ENCODE measurements at places on chromosomes 12 and 14. TPM values are rescaled to one million over a fixed set of nuclear protein-coding genes. Genes with fewer than 3 reads are reported as not detected.

RAB35 gene
- 87.0 TPM for total RNA-seq

TTC9 gene
- total RNA-seq: 6.1 TPM

GRCh38 chr12:101485021-101485420, 9.9 kb downstream of the SPIC start:
- no peaks in the 10 kb centered on the region for H3K4me1 ChIP-seq
- H3K36me3 ChIP-seq: no peaks in the 10 kb centered on the region
- DNase-seq: no peak

- H3K27me3 ChIP-seq: no peaks in the 10 kb centered on the region
- no peaks in the 10 kb centered on the region for H3K4me1 ChIP-seq
- H3K27ac ChIP-seq: no peak overlapping the region
These were observed 107.6 kb downstream of the GAS2L3 start for GRCh38 chr12:100681074-100681473.

- H3K36me3 ChIP-seq: no peaks in the 10 kb centered on the region
- no peaks in the 10 kb centered on the region for H3K4me1 ChIP-seq
- H3K27ac ChIP-seq: no peak overlapping the region
These were observed 37.6 kb upstream of the C14orf180 start for GRCh38 chr14:104541905-104542465.

TMEM132D gene
- not detected for total RNA-seq

- no peak for DNase-seq
- H3K27me3 ChIP-seq: no peaks in the 10 kb centered on the region
- H3K27ac ChIP-seq: no peak overlapping the region
These were observed 246.3 kb upstream of the CLEC14A start for GRCh38 chr14:38502239-38502638.

TEAD4 gene
- total RNA-seq: 13.7 TPM

DNA sequence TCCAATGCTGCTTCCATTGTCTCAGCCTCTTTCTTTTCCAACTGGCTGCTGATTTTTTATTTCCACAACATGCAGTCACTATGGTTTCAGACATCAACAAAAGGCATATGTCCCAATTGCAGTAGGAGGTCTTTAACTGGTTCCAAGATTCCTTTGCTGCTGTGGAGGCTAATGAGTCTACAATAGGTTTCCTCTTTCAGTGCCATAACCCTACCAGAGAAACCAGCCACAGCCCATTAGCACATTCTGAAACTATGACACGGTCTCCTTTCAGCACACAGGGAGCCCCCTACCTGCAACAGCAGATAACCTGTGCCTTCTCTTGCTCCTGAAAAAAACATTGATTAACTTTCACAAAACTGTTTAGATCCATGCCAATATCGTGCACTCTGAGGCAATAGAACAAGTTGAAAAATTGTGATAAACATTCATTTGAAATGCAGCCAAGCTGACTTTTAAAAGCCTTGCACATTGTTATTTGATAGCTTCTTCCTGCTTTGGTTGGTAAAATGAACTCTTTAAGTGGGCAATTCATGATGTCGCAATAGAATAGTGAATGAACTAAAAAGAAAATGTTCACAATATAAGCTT, 32.4 kb downstream of the PLEKHG7 start:
- H3K27ac ChIP-seq: no peak overlapping the region
- no peak overlapping the region for H3K4me3 ChIP-seq
- no peak for DNase-seq
- no peaks in the 10 kb centered on the region for H3K4me1 ChIP-seq
- no peaks in the 10 kb centered on the region for H3K36me3 ChIP-seq

DNA sequence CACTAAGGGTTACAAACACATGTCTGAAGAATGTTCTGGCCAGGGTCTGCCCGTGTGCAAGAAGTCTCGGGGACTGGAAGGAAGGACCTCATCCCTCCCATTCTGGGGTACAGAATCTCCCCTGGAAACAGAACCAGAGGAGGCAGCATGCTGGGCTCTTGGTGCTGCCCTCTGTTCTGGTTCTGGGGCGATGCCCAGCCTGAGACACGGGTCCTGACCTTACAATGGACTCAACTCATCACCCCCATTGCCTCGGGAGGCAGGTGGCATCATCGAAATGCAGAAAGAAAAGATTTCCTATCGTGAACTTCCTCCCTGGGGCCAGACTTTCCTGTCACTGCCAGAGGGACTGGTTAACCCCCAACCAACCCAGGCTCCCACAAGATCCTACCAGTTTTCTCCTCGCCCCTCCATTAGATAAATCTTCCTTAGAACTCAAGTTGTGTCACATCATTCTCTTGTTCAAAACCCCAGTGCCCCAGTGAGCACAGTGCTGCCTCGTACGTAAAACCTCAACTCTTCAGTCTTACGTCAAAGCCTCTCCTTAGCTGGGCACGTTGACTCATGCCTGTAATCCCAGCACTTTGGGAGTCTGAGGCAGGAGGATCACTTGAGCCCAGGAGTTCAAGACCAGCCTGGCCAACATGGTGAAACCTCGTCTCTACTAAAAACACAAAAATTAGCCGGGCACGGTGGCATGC, 52.1 kb downstream of the PSMA6 start:
- peaks cover 3% of the 10 kb centered on the region for H3K27me3 ChIP-seq
- H3K4me3 ChIP-seq: no peak overlapping the region
- DNase-seq: no peak
- H3K4me1 ChIP-seq: peaks cover 13% of the 10 kb centered on the region

DNA sequence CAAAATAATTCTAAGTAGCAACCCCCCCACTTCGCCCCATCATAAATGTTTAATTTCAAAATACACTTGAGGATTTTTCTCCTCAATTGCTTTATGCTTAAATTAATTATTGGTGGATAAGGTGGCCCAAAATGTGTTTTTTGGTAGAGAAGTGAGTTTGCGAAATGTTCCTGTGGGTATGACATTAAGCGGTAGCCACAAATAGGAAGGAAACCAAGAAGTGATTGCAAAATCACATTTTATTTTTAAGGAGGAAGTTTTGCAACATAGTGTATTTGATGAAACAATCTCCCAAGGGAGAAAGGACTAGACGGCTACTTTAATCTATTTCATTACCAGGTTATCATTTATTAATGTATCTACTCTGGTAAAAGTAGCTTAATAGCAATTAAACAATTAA, 25.5 kb downstream of the SLC25A3 start:
- peaks cover 10% of the 10 kb centered on the region for H3K36me3 ChIP-seq
- no peak for DNase-seq
- no peaks in the 10 kb centered on the region for H3K27me3 ChIP-seq
- H3K4me1 ChIP-seq: no peaks in the 10 kb centered on the region
- H3K4me3 ChIP-seq: no peak overlapping the region
- H3K27ac ChIP-seq: no peak overlapping the region

DNA sequence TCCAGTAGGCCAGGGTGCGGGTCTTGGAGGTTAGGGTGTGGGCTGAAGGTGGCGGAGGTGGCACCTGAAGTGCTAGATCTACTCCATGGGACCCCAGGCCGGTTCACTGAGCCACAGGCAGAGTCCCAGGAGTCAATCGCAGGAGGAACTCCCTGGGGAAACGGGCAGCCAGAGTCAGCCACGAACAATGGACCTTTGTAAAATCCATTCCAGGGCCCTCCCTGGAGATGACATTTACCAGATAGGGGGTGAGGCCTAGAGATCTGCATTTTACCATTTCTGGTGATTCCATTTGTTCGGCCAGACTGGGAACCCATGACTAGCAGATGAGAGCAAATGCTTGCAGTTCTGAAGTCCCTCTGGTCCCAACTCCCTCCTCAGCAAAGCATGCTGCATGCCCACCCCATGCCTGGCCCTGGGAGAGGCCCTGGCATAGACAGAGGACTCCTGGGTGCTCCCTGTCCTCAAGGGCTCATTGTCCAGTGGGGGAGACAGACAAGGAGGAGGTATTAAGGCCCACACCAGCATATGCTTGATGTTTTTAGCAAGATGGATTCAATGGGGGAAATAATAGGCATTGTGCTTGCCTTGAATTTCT, 115.5 kb downstream of the EML1 start:
- peaks cover 12% of the 10 kb centered on the region for H3K27me3 ChIP-seq
- no peak overlapping the region for H3K27ac ChIP-seq
- H3K4me3 ChIP-seq: no peak overlapping the region
- H3K36me3 ChIP-seq: no peaks in the 10 kb centered on the region
- no peaks in the 10 kb centered on the region for H3K4me1 ChIP-seq

DNA sequence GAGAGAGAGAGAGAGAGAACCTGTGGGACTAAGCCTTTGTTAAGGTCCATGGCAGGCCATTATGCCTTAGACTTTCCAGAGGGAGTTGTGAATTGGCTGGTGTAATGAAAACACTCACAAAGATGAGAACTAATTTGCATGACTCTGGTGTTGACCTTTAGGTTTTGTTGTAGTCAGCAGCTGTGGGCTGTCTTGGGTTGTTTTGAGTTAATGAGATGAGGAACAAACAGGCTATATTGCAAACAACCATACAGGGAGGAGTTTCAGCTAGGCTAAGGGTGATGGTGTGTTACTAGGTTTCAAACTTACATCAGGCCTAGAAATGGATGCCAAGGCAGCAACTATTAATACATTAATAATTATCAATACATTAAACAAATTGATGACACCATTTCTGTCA, 26.3 kb downstream of the ATXN7L3B start:
- H3K4me1 ChIP-seq: no peaks in the 10 kb centered on the region
- no peak overlapping the region for H3K4me3 ChIP-seq
- no peak for DNase-seq
- peaks cover 2% of the 10 kb centered on the region for H3K27me3 ChIP-seq
- H3K27ac ChIP-seq: no peak overlapping the region

- no peak overlapping the region for H3K4me3 ChIP-seq
- H3K27me3 ChIP-seq: no peaks in the 10 kb centered on the region
- H3K36me3 ChIP-seq: peaks cover 53% of the 10 kb centered on the region
- DNase-seq: no peak
- H3K4me1 ChIP-seq: peaks cover 17% of the 10 kb centered on the region
These were observed 20.5 kb downstream of the SLC11A2 start for GRCh38 chr12:51005671-51006070.

- no peaks in the 10 kb centered on the region for H3K27me3 ChIP-seq
- H3K4me1 ChIP-seq: peaks cover 6% of the 10 kb centered on the region
- no peak overlapping the region for H3K4me3 ChIP-seq
- H3K36me3 ChIP-seq: peaks cover 75% of the 10 kb centered on the region
- H3K27ac ChIP-seq: no peak overlapping the region
These were observed 5.8 kb downstream of the NR4A1 start for GRCh38 chr12:52056801-52057637.

DNA sequence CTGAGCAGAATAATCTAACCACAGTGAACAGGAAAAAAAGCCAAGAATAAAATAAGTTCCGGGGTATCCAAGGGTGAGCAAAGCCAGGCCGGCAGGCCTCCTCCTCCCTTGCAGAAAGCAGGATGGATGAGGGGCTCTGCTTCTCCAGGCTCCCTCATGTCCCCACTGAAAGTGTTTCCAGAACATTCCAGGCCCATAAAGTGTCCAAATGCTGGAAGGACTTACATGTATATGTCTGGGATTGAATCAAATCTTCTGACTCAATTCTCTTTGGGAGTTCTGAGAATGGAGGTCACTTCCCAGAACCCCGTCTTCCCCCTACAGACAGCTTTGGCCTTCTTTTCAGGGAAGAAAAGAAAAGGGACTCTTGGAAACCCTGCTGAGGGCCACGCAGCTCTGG, 25.0 kb upstream of the BDKRB1 start:
- no peak overlapping the region for H3K4me3 ChIP-seq
- no peaks in the 10 kb centered on the region for H3K36me3 ChIP-seq
- H3K4me1 ChIP-seq: no peaks in the 10 kb centered on the region

DNA sequence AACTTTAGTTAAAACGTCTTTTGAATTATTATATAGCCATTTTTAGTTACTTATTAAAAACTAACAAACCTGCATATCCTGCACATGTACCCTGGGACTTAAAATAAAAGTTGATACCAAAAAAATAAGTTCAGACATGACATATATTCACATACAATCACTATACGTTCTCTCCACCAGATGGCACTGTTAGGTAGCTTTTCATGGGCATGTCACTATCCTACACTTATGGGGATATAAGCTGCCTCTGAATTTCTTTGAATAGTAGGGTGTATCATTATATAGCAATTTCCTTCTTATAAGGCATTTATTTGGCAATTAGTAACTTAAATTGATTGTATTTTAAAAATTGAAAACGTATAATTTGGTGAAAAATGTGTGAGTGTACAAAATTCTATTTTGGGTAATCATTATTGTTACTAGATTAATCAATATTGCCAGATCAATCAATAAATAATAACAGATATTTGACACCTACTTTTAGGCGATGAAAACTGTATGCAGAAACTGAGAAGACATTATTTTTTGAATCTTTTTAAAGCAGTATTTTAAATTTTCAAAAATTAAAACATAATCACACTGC, 31.8 kb upstream of the OR10A7 start:
- H3K27me3 ChIP-seq: peaks cover 14% of the 10 kb centered on the region
- H3K27ac ChIP-seq: no peak overlapping the region
- no peak for DNase-seq

LRFN5 gene
- total RNA-seq: not detected

TEX52 gene
- total RNA-seq: not detected

DNA sequence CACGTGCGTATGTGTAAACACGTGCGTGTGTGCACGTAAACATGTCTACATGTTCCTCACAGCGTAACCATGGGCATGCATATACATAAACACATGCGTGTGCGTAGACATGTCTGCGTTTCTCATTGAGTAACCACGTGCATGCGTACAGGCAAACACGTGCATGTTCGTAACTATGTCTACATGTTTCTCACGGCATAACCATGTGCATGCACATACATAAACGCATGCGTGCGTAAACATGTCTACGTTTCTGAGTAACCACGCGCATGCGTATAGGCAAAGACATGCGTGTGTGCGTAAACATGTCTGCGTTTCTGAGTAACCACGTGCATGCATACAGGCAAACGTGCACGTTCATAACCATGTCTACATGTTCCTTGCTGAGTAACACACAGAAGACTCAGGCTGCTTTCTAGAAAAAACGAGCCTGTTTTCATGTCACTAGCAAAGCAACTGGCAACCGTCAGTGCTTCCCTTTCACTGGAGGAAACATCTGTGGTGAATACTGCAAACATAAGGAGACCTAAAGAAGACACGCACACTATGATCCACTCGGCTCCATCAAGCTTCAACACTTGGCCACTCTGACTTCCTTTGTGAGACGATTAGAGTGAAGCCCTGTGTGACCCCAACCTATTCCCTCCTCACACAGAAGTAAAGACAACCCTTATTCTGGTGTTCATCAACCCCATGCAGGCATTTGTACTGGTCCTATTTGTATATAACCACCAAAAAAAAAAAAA, 28.8 kb downstream of the POLE start:
- H3K27me3 ChIP-seq: no peaks in the 10 kb centered on the region
- H3K27ac ChIP-seq: no peak overlapping the region
- peaks cover 86% of the 10 kb centered on the region for H3K36me3 ChIP-seq
- peaks cover 17% of the 10 kb centered on the region for H3K4me1 ChIP-seq

DNA sequence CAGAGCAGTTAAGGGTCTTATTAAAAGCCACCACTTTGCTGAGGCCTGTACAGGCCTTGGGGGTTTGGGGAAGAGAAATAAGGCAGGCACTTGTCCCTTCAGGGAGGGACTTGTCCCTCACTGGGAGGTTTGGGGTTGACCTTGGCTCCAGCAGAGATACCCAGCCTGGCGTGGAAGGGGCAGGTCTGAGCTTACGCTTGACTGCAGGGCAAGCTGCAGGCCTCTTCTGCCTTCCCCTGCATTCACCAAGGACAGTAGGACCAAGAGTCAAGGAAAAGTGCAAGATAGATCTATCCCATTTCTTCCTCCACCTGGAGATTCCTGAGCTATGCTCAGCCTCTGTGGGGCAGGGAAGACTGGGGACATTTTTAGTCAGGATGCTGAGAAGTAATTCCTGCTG, 154.3 kb downstream of the SMOC1 start:
- DNase-seq: no peak
- H3K4me1 ChIP-seq: no peaks in the 10 kb centered on the region
- H3K4me3 ChIP-seq: no peak overlapping the region
- H3K27ac ChIP-seq: no peak overlapping the region
- H3K36me3 ChIP-seq: no peaks in the 10 kb centered on the region

Measured in activated T-helper 2 cell treated with anti-CD3 and anti-CD28 coated beads, Interferon-gamma antibody, Interleukin-2, Interleukin-4, amounts not matched to agents 10 μg/mL and 5 μg/mL and 100 μg/mL, durations not matched to agents 14 hours and 24 hours and 36 hours (primary cell).